ENCODE measurements at places on chromosomes 6 and 20.

DNA sequence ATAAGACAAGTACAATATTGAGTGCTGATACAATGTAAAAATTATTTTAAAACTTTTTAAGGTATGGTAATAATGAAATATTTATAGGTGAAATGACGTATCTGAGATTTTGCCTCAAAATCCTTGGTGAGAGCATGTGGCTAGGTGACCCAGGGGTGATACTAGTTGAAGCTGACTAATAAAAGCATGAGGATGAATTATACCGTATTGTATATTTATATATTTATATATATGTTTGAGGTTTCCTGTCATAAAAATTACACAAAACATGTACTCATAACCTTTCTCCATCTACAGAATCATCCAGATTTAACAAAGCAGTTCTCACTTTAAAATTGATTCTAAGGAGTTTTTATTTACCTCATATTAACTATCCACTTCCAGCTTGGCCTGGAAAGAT is 358.1 kb downstream of the CDKAL1 start:
- DNase-seq: no peak

- peak; percentile 40 for DNase-seq
Observed at GRCh38 chr6:28683945-28684538, 158.4 kb downstream of the GPX5 start.

DNA sequence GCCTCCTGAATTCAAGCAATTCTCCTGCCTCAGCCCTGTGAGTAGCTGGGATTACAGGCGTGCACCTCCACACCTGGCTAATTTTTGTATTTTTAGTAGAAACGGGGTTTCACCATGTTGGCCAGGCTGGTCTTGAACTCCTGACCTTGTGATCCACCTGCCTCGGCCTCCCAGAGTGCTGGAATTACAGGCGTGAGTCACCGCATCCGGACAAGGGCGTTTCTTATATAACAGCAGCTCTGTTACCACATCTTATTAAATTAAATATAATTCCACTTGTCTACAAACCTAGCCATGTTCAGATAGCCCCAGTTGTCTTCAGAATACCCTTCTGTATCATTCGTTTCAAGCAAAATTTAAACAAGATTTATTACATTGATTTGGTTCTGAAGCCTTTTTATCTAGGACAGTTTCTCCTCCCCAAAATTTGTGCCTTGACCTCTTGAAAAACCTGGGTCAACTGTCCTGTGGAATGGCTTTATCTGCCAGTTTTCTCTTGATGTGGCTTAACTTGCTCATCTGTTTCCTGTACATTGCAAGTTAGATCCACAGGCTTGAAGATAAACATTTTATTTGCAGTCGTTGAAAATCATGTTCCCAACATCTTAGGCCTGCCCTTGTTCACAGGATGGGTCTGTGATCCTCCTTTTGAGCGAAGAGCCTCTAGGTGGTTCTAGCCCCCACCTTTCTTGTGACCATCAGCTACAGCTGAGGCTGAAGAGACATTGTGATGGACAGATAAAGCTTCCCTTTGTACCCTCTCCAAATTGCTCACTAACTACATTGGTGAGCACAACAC is 132.2 kb downstream of the ARID1B start:
- DNase-seq: peak; percentile 28

DNA sequence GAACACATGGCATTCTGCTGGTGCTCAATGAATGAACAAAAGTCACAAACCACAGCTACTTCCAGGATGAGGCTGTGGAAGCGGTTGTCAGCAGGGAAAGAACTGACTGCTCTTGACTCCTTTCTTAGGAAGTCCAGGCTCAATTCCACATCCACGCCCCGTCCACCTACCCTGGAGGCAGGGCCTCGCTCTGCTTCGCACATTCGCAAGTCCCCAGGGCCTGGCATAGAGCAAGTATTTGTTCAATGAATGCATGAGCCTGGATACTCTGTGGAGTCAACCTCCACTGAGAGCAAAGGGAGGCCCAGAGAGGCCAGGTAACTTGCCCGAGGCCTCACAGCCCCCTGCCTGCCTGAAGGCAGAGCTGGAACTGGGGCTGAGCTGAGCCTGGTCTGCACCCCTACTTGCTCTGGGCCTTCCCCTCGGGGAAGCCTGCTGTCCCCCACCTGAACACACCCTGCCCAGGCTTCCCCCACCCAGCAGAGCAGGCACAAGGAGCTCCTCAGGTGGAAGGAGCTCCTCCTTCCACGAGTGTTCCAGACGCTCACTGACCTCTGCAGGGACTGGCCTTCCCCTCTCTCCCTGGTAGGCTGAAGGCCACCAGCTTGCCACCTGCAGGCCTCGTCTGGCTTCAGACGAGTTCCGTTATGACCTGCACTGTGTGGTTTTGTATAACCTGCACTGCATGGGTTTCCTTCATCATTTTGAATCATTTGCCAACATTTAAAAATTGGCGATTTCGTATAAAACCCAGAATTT is 119.3 kb upstream of the PTPN1 start:
- no peak for DNase-seq

DNA sequence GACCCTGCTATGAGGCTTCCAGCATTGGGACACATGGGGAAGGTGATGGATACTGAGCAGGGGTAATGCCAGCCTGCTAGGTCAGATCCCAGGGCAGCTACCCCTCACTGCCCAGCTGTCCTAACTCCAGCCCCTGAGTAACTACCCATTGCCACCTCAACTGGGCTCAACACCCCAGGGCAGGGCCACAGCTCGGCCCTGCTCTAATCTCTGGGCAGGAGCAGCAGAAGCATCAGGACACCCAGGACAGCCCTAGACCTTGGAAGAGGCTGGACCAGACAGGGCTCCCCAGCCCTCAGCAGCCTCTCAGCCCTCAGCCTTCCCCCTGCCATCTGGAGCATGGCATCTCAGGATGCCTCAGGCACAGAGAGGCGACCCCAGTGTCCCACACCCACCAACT is 67.4 kb upstream of the TOP1 start:
- DNase-seq: no peak

DNA sequence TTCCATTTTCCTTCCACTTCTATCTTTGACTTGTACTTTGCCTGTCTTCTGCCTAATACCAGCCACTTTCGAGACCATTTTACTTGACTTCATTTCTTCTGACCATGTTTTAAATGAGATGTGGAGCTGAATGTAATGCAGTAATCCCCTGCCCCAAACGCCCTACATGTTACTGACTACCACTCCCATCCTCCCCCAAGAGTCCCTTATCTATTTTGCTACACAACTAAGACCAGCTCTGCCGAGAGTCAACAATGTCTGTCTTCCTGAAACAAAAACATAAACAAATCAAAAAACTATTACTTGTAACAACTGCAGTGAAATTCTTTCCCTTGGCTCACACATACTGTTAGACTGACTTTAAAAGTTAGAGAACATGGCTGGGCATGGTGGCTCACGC is 27.1 kb upstream of the KIAA1586 start:
- no peak for DNase-seq

DNA sequence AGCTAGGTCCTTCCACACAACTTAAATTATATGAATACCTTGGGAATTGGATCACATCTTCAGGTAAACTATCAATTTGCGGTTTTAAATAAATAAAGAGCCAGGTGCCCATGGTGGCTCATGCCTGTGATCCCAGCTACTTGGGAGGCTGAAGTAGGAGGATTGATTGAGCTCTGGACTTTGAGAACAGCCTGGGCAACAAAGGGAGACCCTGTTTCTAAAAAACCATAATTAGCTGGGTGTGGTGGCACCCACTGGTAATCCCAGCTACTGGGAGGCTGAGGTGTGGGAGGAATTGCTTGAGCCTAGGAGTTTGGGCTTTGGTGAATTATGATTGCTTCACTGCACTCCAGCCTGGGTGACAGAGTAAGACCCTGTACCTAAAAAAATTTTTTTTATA is 3.4 kb downstream of the GMNN start:
- no peak for DNase-seq

- no peak for DNase-seq
Observed at GRCh38 chr6:6969761-6970223, 138.0 kb upstream of the RREB1 start.

GRCh38 chr6:1860756-1861348 is 251.1 kb downstream of the FOXC1 start:
- DNase-seq: no peak

GRCh38 chr20:50188879-50189680 is 1.6 kb upstream of the CEBPB start:
- no peak for DNase-seq

DNA sequence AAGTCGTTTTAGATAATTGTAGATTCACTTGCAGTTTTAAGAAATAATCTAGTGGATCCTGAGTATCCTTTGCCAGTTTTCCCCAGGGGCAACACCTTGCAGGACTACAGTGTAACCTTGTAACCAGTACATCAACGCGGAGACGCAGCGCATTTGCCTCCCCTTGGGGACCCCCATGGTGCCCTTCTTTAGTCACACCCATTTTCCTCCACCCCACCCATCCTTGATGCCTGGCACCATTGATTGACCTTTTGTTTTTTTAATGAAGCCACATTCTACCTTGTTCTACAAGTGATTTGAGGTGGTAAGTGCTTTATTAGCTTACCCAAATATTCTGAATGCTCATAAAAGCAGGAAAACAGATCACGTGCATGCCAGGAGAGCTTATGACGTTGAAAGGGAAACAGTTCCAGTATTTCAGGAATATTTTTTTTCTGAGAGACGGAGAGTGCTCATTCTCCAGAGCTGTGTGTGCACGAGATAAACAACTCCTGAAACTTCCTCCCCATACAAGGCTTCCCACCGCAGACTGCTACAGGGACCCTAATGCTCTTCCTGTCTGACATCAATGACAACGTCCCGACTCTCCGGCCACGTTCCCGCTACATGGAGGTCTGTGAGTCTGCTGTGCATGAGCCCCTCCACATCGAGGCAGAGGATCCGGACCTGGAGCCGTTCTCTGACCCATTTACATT is 35.7 kb downstream of the CDH26 start:
- no peak for DNase-seq

DNA sequence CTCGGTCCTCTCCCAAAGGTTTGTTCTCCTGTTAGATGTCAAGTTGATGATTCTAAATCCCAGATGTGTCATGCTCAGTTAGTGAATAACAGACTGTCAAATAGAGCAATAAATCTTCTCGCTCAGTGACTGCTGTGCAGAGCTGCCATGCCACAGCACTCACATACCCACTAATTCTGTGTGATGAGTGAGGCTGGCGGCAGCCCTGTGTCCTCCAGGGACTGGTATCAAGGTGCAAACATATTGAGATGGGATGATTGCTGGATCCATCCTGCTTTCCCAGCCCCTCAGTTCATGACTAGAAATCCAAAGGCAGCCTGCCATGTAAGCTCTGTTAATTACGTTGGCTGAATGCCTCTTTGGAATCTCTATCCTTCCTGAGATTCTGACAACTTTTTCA is 103.9 kb downstream of the OLIG3 start:
- no peak for DNase-seq

- DNase-seq: no peak
Observed at GRCh38 chr6:134458857-134459657, 141.1 kb upstream of the SGK1 start.

DNA sequence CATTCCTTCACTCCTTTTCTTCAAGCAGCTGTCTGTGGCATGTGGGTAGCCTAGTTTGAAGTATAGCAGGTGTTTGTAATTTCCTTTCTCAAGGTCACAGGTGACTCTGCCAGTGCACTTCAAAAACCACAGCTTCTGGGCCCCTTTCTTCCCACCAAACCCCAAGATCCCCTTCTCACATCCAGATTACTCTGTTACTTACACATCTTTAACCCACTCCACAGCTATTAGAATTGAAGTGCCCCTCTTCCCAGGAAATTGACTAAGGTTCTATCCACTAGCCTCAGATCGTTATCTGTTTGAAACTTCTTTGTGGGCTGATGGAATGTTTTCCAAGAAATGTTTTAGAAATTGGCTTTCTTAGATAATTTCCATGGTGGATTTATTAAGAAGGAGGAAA is 150.8 kb downstream of the AHI1 start:
- DNase-seq: peak; percentile 51

DNA sequence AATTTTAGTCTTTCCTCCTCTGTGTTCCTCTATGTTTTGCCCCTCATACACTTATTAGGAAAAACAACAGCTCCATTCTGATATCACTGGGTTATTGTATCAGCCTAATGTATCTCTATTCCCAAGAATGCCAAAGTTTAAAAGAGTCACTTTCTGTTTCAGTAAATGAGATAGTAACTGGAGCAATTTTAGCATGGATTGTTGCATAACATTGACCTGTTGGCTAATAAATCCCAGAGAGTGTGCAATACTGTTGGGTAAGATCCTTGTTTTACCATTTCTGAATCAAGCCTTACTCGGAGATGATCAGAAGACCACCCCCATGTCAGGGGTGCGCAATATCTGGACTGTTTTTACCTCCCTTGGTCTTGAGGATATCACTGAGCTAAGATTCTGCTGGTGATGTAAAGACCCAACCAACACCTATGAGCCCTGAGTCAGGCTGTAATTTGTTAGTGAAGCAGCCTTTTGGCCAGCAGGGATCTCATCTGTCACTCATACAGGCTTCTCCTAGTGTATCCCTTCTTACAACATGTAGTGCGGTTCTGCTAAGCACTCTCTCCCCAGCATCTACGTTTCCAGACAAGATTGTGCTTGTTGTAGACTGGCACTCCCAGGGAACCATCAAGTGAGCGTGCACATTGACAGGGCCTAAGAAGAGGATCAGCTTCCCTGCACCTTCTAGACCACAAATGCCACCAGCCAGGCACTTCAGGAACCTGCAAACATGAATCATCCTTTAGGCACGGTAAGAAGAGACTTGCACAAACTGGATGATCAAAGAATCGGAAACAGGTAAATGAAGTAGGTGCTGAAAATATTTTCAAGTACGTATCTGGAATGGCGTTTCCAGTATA is 11.5 kb upstream of the IPCEF1 start:
- peak; percentile 17 for DNase-seq

- DNase-seq: no peak
Observed at GRCh38 chr6:128371136-128371535, 149.3 kb downstream of the PTPRK start.

GRCh38 chr20:34771680-34772081 is 53.8 kb downstream of the NCOA6 start:
- peak; percentile 77 for DNase-seq

- peak; percentile 39 for DNase-seq
Observed at GRCh38 chr20:19256085-19256484, 43.6 kb downstream of the SLC24A3 start.

- DNase-seq: no peak
Observed at GRCh38 chr20:24147961-24148360, 159.4 kb upstream of the GGTLC1 start.

DNA sequence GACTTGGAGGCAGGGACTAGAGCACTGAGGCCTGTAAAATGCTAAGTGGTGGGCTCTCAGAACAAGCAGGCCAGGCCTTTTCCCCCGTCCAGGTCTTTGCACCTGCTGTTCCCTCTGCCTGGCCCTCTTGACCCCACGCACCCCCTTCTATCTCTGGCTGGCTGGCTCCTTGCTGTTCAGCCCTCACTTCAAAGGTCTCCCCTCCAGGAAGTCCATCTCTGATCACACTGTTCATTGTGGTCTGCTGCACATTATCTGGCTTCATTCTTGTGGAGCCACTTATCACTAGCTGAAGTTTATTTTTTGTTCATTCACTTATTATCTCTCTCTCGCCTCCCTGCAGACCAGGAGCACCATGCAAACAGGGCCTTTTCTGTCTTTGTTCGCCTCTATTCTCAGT is 24.5 kb downstream of the SLC13A3 start:
- no peak for DNase-seq

All from iris pigment epithelial cell (primary cell).